ENCODE measurements at places on chromosomes 12 and 14. TPM values are rescaled to one million over a fixed set of nuclear protein-coding genes. Genes with fewer than 3 reads are reported as not detected.

IKZF4 gene
- total RNA-seq = 2.6 TPM

IAPP gene
- total RNA-seq = not detected

TAS2R30 gene
- 0.78 TPM for total RNA-seq

SRRM4 gene
- not detected for total RNA-seq

TESPA1 gene
- not detected for total RNA-seq

GRIN2B gene
- not detected for total RNA-seq

TAS2R7 gene
- not detected for total RNA-seq

NGDN gene
- total RNA-seq = 30.1 TPM

KCNA1 gene
- not detected for total RNA-seq

RNF212B gene
- not detected for total RNA-seq

PRH2 gene
- total RNA-seq = 0.48 TPM

EAPP gene
- total RNA-seq = 36.6 TPM

LMNTD1 gene
- total RNA-seq = not detected

UNC119B gene
- total RNA-seq = 20.8 TPM

BBOF1 gene
- total RNA-seq = 5.7 TPM

ATXN3 gene
- total RNA-seq = 11.1 TPM

REM2 gene
- total RNA-seq = 0.32 TPM

KRT6C gene
- not detected for total RNA-seq

NTN4 gene
- 17.3 TPM for total RNA-seq

ETFRF1 gene
- 13.4 TPM for total RNA-seq

HOXC4 gene
- 0.88 TPM for total RNA-seq

ANKRD33 gene
- total RNA-seq = 0.13 TPM

TMEM63C gene
- 0.65 TPM for total RNA-seq

GARIN6 gene
- not detected for total RNA-seq

RND1 gene
- 3.4 TPM for total RNA-seq

ADCY4 gene
- 0.88 TPM for total RNA-seq

ESYT1 gene
- total RNA-seq = 171 TPM

TRPV4 gene
- 8.7 TPM for total RNA-seq

LIN52 gene
- 3.8 TPM for total RNA-seq

PMEL gene
- 1.7 TPM for total RNA-seq

KCNJ8 gene
- total RNA-seq = 3.2 TPM

CEP290 gene
- total RNA-seq = 3.9 TPM

RNASE7 gene
- not detected for total RNA-seq

DCN gene
- total RNA-seq = 1,362 TPM

SRSF5 gene
- total RNA-seq = 153 TPM

CAPZA3 gene
- not detected for total RNA-seq

TAPBPL gene
- total RNA-seq = 5.8 TPM

CPNE6 gene
- total RNA-seq = not detected

PDZRN4 gene
- 0.08 TPM for total RNA-seq
